Fibroblast of skin of right quadriceps (primary cell): ENCODE measurements at places on chromosomes 4 and X.
A peak's percentile ranks its signal among the peaks of the same experiment; 100 is the strongest.

- peak; percentile 31 for DNase-seq
Observed at GRCh38 chr4:60737858-60738257, 462.3 kb upstream of the ADGRL3 start.

DNA sequence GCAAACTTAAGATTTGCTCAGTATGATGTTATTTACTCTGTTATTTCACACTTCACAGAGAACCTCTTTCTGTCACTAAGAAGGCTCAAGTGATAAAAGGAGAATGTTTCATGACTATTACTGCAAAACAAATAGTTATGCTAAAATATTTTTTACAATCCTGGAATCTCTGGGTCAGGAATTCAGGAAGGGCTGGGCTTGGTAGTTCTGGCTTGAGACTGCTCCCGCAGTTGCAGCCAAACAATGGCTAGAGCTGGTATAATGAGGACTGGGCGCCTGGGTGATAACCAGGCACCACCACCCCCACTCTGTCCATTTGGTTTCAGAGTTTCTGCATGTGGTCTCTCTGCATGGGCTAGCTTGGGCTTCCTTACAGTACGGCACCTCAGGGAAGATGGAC, 28.7 kb upstream of the SPP1 start:
- no peak for DNase-seq

DNA sequence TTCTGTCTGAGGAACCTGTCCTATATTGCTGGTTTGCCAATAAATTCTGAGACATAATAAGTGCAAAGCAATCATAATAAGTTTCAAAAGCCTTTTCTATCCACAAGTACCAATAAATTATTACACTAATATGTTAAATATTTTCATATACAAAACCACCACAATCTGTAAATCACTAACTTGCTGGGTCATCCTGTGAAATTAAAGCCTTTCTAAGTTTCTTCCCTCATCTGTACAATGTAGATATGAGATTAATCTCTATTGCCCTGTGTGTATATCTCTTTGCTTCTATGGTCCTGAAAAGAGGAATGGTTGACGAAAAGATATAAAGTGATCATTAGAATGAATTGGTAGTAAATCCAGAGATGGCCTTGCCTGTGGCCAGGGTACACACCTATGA, 231.6 kb downstream of the NR3C2 start:
- no peak for DNase-seq

GRCh38 chrX:136725441-136726104, 55.2 kb downstream of the ARHGEF6 start:
- DNase-seq, result peak; percentile 65

DNA sequence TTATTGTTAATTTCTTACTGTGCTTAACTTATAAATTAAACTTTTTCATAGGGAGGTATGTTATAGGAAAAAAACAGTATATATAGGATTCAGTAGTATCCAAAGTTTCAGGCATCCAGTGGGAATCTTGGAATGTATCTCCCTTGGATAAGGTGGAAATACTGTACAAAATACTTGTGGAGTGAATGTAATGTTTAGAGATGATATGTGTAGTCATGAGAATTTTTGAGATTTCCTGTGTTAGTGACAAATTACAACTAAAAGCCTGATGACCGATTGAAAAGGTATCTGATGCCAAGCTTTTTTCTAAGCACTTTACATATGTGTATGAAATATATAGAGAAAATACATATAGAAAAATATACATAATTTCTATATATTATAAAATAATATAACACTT, 69.2 kb downstream of the STK32B start:
- DNase-seq, result peak; percentile 44

DNA sequence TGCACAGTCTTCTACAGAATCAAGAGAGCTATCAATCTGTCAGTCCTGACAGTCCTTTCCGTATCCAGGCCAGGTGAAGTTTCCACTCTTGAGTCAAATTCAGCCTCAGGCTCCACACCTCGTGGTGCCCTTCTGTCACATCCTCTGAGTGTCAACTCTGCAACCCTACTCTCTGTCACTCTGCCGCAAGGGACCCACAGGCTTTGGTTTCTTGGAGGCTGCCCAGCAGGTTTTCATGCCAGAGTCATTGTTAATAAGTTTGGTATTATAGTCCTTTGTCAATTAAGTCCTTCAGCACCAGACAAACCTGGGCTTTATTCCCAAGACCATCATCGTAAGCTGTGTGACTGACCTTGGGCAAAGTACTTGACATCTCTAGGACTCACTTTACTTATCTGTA, 83.4 kb upstream of the KLHL13 start:
- no peak for DNase-seq

DNA sequence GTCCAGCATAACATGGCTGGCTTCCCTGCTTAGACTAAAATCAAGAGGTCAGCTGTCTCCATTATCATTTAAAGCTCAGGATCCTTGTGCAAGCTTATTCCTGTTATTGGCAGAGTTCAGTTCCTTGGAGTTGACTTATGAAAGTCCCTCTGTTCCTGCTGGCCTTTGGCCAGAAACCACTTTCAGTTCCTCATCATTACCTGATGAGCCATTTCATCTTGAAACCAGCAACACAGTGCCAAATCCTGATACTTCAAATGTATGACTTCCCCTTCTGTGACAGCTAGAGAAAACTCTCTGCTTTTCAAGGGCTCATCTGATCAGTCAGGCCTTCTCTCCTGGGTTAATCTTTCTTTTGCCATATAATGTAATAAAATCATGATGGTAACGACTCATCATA, 110.6 kb upstream of the FSTL5 start:
- no peak for DNase-seq

DNA sequence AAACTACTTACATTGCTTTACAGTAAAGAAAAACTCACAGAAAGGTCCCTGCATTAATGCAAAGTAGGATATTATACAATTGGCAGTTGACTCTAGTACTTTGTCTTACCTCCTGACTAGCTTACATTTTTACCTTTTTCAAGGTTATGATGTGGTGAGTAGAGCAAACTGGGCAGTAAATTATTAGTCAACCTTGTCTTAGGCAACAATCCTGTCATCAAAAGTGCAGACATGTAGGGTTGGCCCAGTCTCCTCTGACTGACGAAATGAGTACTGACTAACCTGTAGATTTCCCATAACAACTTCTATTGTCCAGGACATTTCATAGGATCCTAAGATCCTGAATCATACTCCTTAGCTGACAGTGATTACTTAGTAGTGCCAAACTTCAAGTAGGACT, 142.0 kb upstream of the NUDT6 start:
- peak; percentile 12 for DNase-seq

GRCh38 chr4:7435471-7436061, 836 bp upstream of the PSAPL1 start:
- no peak for DNase-seq

- peak; percentile 38 for DNase-seq
Observed at GRCh38 chr4:53653484-53654053, 62.3 kb upstream of the LNX1 start.

DNA sequence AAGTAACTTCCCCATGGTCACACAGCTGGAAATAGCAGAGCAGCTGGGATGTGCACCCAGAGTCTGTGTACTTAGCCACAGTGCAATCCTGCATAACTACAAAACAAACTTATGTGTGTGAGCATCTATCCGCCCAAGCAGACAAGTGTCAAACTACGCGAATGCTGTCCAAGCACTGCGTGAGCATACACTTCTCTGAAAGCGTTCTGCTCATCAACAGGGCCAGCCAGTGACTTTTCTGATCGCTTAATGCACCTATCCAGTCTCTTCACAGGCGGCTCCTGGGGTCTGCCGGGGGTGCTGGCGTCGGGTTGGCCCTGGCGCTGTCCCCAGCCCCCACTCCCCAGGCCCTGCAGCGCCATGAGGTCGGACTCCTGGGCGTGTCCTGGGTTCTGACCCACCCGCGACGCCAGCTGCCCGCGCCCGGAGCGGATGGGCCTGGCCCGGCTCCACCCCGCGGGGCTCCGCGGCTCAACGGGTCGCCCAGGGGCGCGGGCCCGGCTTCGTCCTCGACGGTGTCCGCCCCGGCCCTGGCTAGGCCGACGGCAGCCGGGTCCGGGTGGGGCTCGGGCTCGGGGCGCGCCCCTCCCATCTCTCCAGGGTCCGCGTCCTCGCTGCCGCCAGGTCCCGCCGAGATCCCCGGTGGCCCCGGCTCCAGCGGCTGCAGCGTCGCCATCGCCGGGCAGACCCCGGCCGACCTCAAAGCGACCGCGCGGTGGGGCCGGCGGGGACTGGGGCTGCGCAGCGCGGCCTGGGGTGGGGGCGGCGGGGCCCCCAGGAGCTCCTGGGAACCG, 1.3 kb upstream of the ZNF141 start:
- DNase-seq, result no peak

DNA sequence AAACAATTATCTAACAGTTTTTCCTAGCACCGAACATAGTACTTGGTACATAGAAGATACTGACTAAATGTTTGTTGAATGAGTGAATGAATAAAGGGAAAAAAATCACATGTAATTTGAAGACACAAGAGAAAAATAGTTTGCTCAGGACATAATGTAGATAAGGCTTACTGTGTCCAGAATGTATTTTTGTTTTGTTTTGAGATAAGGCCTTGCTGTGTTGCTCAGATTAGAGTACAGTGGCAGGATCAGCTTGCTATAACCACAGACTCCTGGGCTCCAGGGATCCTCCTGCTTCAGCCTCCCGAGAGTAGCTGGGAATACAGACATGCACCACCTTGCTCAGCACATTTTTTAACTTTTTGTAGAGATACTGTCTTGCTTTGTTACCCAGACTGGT, 6.5 kb downstream of the FAM199X start:
- no peak for DNase-seq
